ENCODE measurements at places on chromosomes 6 and 20. TPM values are rescaled to one million over a fixed set of nuclear protein-coding genes. Genes with fewer than 3 reads are reported as not detected.

Gene PDYN
- not detected for total RNA-seq

Gene TSPYL1
- total RNA-seq, result 22.0 TPM

Gene LY6G6C
- total RNA-seq, result not detected

Gene CCDC170
- total RNA-seq, result 0.72 TPM

Gene OR12D3
- total RNA-seq, result not detected

Gene SLC17A9
- 18.7 TPM for total RNA-seq

Gene PI16
- not detected for total RNA-seq

Gene WFDC12
- not detected for total RNA-seq

Gene HLA-DRA
- 238 TPM for total RNA-seq

GRCh38 chr20:44188752-44189151 is 1.8 kb upstream of the JPH2 start:
- no peak for DNase-seq
- no peak overlapping the region for H3K4me3 ChIP-seq
- peaks cover 38% of the 10 kb centered on the region for H3K4me1 ChIP-seq
- H3K27me3 ChIP-seq, result peaks cover 14% of the 10 kb centered on the region
- H3K27ac ChIP-seq, result peak overlapping the region; percentile 80
- no peaks in the 10 kb centered on the region for H3K36me3 ChIP-seq

- no peaks in the 10 kb centered on the region for H3K36me3 ChIP-seq
- H3K27me3 ChIP-seq, result no peaks in the 10 kb centered on the region
- H3K4me3 ChIP-seq, result no peak overlapping the region
- DNase-seq, result no peak
These were observed 37.3 kb downstream of the SPDEF start for GRCh38 chr6:34518669-34519365.

- H3K4me3 ChIP-seq, result no peak overlapping the region
- H3K27me3 ChIP-seq, result no peaks in the 10 kb centered on the region
- peak; percentile 59 for DNase-seq
- H3K36me3 ChIP-seq, result peaks cover 18% of the 10 kb centered on the region
- H3K27ac ChIP-seq, result no peak overlapping the region
These were observed 52.9 kb downstream of the ATP9A start for GRCh38 chr20:51715163-51715855.

DNA sequence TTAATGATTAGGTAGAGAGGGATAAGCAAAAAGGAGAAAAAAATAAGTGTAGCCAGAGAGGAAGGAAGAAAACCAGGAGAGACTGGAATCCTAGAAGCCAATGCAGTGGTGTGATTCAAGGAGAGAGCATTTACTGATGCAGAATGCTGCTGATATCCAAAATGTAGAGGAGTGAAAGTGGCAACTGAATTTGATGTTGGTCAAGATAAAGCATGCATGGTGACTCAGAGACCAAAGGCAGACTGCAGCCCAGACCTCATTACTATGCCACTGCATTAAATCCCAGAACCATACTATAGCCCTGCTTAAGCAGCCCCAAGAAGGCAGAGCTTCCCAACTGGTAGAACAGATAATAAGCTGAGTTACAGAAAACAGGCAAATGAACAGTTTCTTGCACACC is 15.8 kb downstream of the KLHL32 start:
- no peak overlapping the region for H3K4me3 ChIP-seq
- DNase-seq, result no peak
- no peak overlapping the region for H3K27ac ChIP-seq

DNA sequence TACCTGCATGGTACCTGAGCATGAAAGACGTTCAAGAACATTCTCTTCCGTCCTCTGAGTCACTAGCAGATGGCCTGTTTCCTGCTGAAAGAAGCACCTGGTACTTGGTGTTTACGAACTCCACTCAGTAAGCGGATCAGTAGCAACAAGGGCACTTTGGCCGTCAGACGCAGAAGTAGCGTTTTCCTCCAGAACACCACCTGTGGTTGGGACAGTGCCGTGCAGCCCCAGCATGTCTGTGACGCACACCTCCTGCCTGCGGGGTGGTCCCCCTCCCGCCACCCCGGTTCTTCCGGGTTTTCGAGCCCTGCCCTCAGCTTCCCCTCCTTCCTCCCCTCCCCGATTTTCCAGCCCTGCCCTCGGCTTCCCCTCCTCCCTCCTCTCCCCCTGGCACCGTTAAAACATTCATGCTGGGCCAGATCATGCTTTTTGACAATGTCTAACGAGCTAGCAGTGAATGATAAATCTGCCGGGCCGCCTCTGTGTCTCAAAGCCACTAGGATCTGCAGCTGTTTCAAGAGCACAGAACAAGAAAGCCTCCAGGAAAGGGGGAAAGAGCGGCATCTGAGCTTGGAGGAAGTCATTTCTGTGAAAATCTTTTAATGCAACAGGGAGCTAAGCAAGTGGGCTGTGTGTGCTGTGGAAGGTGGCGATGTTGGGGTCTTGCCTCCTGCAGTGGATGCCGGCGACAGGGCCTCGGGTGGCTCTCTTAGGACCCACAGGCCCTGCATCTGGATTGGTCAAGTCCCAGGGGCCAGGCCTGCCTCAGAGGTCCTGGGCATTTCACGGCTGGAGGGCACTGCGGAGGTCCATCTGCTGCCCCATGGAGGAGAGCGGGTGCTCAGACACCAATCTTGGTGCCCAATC is 207.9 kb downstream of the ERMARD start:
- DNase-seq, result peak; percentile 88
- H3K4me3 ChIP-seq, result peak overlapping the region; percentile 18
- H3K4me1 ChIP-seq, result peaks cover 19% of the 10 kb centered on the region
- no peaks in the 10 kb centered on the region for H3K36me3 ChIP-seq

GRCh38 chr6:29632789-29633533 is at the start of gene GABBR1:
TSS of gene GABBR1 (minus strand) at chr6:29633183. CDS start at chr6:29632385, 798 bp downstream.
- peak within 1 kb of the TSS; percentile 85 for H3K27ac ChIP-seq
- H3K4me3 ChIP-seq, result peak within 1 kb of the TSS; percentile 76
- H3K27me3 ChIP-seq, result no peaks in the 10 kb centered on the region
- peak; percentile 85 for DNase-seq
- no peaks in the 10 kb centered on the region for H3K36me3 ChIP-seq

DNA sequence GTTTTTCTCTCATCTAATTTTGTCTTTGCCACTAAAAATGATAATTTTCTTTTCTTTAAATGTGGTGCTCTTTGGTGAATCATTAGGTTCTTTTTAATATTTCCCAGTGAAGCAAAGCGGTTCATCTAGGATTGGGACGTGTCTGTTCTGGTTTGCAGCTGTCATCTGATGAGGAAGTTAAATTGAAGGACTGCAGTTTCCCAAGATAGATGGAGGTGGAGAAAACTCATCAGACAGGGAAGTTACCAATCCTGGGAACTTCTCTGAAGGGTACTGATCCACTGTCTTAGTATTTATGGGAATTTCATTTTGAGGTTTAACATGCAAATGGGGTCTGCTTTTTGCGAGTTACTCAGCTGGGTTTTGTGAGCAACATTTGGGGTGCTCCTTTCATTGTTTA is 2.4 kb upstream of the AARS2 start:
- H3K36me3 ChIP-seq, result peaks cover 11% of the 10 kb centered on the region
- no peak overlapping the region for H3K27ac ChIP-seq
- peaks cover 11% of the 10 kb centered on the region for H3K4me1 ChIP-seq
- DNase-seq, result no peak
- H3K27me3 ChIP-seq, result peaks cover 6% of the 10 kb centered on the region

GRCh38 chr20:47337413-47337812 is 19.1 kb downstream of the ZMYND8 start:
- H3K27me3 ChIP-seq, result no peaks in the 10 kb centered on the region
- H3K36me3 ChIP-seq, result peaks cover 19% of the 10 kb centered on the region
- peak overlapping the region; percentile 43 for H3K27ac ChIP-seq
- no peak for DNase-seq

GRCh38 chr20:1918491-1919165 is 23.4 kb downstream of the SIRPA start:
- H3K36me3 ChIP-seq, result peaks cover 8% of the 10 kb centered on the region
- H3K27ac ChIP-seq, result no peak overlapping the region
- H3K27me3 ChIP-seq, result no peaks in the 10 kb centered on the region
- DNase-seq, result no peak
- no peak overlapping the region for H3K4me3 ChIP-seq
- peaks cover 20% of the 10 kb centered on the region for H3K4me1 ChIP-seq

DNA sequence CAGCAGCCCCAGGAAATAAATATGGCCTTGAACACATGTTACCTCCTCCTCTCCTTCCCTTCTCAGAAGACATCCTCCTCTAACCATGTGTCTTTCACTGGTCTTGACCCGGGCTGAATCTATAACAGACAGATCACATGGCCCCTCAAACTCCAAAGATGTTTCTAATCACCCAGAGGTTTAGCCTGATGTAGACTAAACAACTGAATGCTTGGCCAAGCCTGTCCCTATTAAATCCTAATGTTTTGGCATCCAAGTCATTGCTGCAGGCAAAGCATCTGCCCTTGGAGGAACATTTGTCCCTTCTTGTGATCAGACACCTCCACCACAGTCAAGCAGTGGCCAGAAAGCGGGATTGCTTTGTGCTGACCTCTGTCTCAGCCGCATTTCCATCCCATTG is 65.5 kb downstream of the ANKRD60 start:
- no peaks in the 10 kb centered on the region for H3K4me1 ChIP-seq
- H3K4me3 ChIP-seq, result no peak overlapping the region
- no peaks in the 10 kb centered on the region for H3K36me3 ChIP-seq
- peaks cover 14% of the 10 kb centered on the region for H3K27me3 ChIP-seq
- no peak overlapping the region for H3K27ac ChIP-seq

GRCh38 chr6:5435449-5435848 is 174.1 kb downstream of the FARS2 start:
- no peaks in the 10 kb centered on the region for H3K27me3 ChIP-seq
- no peak overlapping the region for H3K4me3 ChIP-seq
- H3K36me3 ChIP-seq, result peaks cover 22% of the 10 kb centered on the region
- H3K4me1 ChIP-seq, result peaks cover 13% of the 10 kb centered on the region
- no peak overlapping the region for H3K27ac ChIP-seq

All from stomach (tissue), 19 donors.